ENCODE measurements at places on chromosomes 2 and 18.

DNA sequence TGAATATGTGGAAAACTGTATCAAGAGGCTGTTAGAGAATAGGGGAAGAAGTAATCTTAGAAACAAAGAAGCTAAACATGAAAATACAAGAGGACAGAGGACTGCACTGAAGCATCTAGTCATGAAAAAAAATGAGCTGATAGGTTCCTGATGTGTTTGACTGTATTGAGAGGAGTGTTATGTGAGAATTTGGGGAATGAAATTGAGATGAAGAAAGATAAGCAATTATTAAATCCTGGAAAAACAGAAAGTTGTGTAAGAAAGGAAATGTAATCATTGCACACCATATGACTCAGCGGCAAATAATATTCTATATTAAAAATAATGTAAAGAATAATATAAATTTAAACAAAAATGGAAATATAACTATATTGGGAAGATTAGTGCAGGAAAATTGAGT, 71.2 kb downstream of the SEMA4F start:
- DNase-seq, result no peak

DNA sequence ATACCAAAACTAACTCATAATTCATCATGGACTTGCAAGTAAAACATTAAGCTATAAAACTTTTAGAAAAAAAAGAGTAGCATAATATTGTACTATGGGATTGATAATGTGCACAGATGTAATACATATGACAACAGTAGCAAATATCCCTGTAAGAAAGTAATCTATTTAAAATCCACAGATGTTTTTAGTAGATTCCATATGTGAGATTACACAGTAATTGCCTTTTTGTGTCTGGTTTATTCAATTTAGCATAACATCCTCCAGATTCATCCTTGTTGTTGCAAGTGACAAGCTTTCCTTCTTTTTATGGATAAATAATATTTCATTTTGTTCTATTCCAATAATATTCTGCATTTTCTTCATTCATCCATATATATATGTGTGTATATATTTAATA, 278.2 kb upstream of the LRRTM4 start:
- DNase-seq, result no peak

DNA sequence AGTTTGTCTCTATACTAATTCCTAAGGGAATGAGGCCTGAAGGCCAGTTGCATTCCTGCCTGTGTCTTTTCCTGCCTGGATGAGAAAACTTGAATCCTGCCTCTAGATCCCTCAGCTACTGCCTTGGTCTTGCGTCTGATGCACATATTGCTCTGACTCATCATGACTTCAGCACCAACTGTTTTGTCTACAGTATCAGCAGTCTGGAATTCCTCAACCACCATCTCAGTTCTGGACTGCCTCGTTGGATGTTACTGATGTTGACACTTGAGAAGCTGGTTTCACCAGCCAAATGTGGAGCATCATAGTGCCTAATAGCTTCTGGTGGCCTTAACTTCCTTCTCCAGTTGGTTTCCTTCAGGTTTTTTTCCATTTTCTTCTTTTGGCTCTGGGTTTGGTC, 211.0 kb downstream of the CTNNA2 start:
- no peak for DNase-seq

- DNase-seq, result no peak
Observed at GRCh38 chr2:182509-183122, 81.2 kb downstream of the SH3YL1 start.

DNA sequence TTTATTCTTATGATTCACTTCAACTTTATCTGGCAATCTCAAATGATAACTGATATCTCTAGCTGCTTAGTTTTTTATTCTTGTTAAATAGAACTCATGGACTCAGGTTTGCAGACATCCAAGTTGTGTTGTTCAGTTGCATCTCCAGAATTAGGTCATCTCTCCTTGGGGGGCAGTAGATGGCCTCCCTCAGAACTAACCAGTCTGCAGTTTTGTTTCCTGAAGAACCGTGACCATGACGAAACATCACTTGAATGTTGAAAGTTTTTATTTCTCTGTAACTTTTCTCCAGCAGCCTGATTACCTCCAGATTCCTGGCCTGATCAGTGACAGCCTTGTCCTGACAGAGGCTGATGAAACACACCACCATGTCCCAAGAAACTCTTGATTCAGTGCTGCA, 321.5 kb downstream of the GALNT13 start:
- no peak for DNase-seq
